Suprapubic skin (tissue), 4 donors: ENCODE measurements at places on chromosomes 2 and 18.
A peak's percentile ranks its signal among the peaks of the same experiment; 100 is the strongest.

DNA sequence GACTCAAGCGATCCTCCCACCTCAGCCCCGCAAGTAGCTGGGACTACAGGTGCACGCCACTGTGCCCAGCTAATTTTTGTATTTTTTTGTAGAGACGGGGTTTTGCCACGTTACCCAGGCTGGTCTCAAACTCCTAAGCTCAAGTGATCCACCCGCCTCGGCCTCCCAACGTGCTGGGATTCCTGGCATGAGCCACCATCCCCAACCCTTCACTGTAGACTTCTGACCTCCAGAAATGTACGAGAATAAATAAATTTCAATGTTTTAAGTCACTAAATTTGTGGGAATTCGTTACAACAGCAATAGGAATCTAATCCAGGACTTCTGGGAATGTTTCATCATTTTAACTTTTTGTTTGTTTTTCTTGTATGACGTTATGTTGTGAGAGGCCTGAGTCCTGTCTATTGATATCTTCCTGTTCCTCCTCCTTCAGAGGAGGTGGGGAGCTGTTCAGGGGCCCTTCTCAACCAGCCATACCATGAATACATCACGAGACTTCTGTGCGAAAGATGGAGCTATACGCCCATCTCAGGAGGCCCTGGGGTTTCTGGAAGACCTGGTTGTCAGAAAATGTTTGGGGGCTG, 40.0 kb downstream of the TEX44 start:
- no peak for DNase-seq

DNA sequence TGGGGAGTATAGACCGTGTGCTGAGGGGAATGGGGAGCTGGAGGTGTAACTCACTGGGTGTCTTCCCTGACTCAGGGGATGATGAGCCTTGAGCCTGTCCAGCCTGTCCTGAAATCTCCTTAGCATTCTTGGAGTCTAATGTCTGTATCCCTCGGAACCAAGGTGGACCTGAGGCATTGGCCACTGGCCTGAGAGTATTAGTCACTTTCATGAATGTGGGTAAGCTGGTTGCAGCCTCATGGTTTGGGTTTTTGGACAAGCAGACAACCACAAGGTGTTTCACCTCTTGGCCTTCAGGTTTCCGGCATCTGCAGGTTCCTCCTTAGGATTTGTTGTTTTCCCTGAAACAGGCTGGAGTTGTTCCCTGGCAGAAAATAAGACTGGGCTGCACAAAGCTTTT, 63.2 kb downstream of the PRKCE start:
- DNase-seq = no peak

GRCh38 chr2:241924069-241924908, 54.8 kb downstream of the RTP5 start:
- no peak for DNase-seq

- DNase-seq = no peak
Measured at GRCh38 chr18:29853126-29853525, 1189.4 kb downstream of the DSC3 start.

DNA sequence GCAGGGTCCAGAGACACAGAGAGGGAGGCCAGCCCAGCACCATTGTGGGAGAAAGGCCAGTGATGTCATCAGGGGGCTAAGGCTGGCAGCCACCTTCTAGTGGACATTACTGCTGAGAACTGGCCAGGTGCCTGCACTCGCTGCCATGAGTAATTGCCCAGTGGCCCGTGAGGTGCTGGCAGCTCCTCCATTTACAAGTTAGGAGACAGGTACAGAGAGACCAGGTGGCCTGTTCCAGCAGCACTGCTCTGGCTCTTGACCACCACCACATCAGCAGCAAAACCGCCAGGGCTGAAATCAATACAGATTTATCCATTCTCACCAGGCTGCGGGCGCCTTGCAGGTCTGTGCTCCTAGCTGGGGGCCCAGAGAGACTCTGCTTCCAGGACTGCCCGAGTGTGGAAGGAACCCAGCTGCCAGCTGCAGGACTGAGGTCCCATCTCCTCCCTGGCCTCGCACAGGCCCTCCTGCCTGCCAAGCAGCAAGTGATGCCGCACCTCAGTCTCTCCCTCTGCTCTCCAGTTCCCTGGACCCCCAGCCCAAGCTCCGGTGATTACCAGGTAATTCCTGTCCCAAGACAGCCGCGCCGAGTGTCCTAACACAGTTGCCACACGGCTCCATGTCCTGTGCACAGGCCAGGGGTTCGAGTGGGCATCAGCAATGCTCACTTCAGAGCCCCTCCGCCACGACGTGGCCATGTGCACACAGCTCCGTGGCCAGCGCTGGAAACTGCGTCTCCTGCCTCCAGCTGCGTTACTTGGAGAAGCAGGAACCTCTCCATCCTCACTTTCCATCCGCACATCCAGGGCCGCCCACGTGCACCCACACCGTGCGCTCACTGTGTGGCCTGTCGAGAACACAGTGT, 101.0 kb upstream of the CTDP1 start:
- peak; percentile 52 for DNase-seq

DNA sequence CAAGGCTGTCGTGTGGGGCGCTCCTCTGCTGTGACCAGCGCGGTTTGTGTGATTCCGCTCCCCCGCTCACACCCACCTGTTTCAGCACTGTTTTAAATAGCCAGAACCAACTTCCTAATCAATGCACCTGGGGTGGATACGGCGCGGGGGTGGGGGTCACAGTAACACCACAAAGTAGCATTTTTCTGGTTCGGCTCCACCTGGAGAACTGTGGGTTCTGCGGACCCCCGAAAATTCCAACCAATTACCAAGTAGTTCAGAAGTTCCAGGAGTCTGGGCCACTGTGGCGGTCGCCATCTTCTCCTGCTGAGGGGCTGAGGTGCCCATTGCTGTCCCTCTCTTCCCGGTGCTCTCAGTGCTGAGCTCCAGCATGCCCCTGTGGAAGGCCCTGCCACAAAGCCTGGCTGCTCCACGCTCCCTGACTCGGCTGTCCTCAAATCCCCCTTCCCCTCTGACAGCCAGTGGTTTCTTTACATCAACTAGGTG, 79.4 kb downstream of the GFPT1 start:
- DNase-seq = no peak

DNA sequence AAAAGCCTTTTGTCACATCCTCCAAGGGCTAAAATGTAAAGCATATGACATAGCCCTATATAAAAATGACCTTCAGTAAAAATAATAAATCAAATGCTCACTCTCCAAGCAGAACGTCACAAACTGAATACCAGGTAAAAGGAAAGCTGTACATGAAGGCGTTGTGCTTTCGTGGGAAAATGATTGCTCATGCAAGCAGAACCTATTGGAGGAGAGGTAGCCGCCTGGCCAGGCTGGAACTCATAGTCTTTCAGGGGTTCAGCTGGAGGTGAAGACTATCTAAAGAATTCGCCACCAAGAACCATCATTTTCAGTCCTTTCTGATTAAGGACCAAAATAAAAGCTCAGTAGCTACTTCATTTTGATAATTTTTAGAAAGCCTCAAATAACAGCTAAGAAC, 44.7 kb downstream of the ANKRD44 start:
- no peak for DNase-seq

- DNase-seq = no peak
Measured at GRCh38 chr2:133484106-133484505, 84.2 kb downstream of the NCKAP5 start.

DNA sequence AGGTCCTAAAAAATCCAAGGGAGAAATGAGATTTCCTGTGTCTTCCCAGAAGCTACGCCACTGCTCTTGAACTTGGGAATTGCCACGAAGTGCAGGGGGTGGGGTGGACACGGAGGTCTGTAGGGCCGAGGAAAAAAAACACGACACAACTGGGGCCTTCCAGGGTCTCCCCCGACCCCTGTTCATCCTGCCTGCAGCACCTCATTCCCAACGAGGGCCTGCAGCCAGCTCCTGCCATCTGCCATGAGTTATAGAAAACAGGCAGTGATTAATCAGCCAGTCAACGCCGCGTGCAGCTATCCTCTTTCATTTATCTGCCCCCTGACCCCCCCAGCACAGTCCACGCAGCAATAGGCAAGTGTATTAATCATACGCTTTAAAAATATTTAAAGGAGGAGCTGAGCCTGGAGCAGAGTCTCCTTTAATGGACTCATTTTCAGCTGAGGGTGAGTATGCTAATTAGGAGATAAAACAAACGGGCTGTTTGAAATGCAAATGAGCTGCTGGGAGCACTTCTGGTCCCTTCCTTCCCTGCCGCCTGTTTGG, 209.9 kb downstream of the TFCP2L1 start:
- DNase-seq = no peak

GRCh38 chr2:72917138-72917876, at the start of gene EMX1:
Gene EMX1, plus strand, starts transcription at chr2:72917519. Its CDS starts 334 bp downstream, at chr2:72917853.
- no peak for DNase-seq

- no peak for DNase-seq
Measured at GRCh38 chr2:215625207-215625606, 189.3 kb upstream of the FN1 start.

DNA sequence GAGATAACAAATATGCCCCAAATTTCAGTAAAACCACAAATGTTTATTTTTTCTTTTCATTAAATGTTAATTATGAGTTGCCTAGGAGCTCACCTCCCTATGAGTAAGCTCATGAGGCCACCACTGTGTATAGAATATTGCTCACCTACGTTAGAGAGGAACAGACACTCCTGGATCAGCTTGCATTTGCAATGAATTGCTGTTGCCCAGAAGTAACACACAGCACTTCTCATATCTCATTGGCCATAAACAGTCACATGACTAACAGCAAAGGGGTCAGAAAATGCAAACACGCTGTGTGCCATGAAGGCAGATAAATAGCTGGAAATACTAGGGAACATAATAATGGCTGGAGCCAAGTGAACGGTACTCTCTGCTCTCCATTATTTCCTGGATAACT, 89.0 kb upstream of the GALNT5 start:
- DNase-seq = no peak

GRCh38 chr2:205464681-205465080, 217.6 kb upstream of the NRP2 start:
- no peak for DNase-seq

DNA sequence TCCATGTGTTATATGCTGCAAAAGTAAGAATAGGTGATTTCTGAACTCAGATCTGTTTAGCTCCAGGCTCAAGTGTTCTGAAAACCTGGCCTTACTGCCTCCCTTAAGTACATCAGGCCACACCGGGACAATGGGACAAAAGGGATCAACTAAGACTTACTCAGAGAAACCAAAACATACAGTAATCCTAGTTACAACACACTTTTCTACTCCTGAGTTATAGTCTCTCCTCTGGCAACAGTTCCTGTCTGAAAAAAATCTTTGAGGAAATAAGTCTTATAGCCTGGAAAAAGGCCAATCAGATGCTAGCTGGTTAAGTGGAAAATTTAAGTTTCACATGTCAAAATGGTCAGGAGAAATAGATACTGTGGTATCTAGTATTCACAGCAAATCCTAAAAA, 5.6 kb downstream of the METTL5 start:
- DNase-seq = no peak
